Cerebellar nuclear complex (tissue), 1 donor: ENCODE measurements at places on chromosomes 5 and 9.

GRCh38 chr5:143229896-143230675 lies 173.4 kb downstream of the NR3C1 start:
- DNase-seq, result no peak

DNA sequence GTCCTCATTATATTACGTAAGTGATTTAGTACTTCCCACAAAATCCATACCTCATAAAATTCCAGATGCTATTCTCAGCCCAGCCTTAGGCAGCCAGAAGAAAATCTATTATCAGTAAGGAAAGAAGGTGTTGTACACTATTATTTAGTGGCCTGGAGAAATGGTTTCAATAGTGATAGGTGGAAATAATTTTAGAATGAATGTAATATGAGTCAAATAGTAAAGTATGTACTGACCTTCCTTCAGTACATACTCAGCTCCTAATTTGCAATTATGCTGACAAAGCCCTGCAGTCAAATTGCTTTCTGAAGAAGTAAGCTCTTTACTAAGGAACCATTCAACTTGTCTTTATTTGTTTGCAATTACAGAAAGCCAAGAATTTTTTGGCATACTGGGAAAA lies 409.2 kb downstream of the HTR1A start:
- no peak for DNase-seq

- no peak for DNase-seq
Observed at GRCh38 chr5:16603701-16604100, 13.1 kb downstream of the RETREG1 start.

DNA sequence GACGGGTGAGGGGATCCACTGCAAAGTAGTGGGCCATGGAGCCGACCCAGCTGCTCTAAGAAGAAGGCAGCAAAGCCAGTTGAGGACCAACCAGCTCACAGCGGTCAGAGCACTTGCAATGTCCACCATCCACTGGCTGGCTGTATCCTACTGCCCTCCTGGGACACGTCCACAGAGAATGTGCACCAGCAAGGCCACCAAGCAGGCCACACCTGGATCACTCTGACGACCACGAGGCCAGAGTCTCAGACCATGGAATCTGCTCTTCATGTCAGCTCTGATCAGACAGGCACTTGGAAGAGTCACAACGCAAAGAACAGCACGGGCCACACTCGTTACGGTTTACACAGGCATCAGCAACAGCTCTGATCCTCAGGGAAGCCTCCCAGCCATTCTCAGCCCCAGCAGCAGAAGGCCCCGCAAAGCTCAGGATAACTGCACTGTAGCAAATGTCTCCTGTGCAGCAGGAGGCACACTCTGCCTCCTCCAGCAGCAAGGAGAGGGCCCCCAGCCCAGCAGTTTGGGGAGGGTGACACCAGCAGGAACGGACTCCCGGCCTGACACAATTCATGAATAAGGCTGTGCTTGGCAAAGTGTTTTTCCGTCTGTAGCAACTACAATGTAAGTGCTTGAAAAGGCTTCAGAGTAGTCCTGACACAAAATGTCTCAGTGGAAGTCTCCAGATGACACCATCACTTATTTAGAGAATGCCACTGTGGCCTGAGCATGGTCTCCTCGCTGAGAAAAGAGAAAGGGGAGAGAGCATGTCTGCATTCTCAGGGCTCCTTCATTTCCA lies 15.7 kb downstream of the SEMA4D start:
- peak; percentile 55 for DNase-seq

GRCh38 chr5:33092719-33093118 lies 348.0 kb upstream of the TARS1 start:
- no peak for DNase-seq

DNA sequence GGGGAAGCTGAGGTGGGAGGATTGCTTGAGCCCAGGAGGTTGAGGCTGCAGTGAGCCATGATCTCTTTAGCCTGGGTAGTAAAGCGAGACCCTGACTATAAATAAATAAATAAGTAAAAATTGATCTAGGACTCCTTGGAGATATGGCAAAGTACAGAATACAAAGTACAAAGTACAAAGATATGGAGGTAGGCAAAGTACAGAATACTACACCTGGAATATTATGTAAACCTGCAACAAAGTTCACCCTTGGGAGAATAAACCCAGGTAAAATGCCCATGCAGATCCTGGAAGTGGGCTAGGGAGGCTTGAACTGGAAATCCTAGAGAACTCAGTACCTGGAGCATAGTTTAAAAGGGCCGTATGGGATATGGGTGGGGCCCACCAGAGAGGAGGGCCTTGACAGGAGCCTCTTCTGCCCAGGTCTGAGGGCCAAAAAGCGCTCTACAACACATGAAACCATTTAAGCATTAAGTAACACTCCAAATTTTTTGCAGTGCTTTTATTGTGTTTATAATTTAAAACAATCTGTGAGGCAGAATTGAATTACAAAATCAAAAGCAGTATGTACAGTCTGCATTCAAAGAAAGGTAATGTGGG lies 20.7 kb downstream of the TTC1 start:
- DNase-seq, result no peak

GRCh38 chr5:469752-470483 lies 26.9 kb downstream of the EXOC3 start:
- no peak for DNase-seq
